ENCODE measurements at places on chromosomes 12 and 14. TPM values are rescaled to one million over a fixed set of nuclear protein-coding genes. Genes with fewer than 3 reads are reported as not detected.
A peak's percentile ranks its signal among the peaks of the same experiment; 100 is the strongest.

GRCh38 chr12:126663304-126664094 lies 1598.3 kb downstream of the AACS start:
- H3K4me3 ChIP-seq, result no peak overlapping the region
- peaks cover 5% of the 10 kb centered on the region for H3K36me3 ChIP-seq
- H3K27ac ChIP-seq, result no peak overlapping the region
- peak; percentile 2 for DNase-seq
- peaks cover 17% of the 10 kb centered on the region for H3K27me3 ChIP-seq

GRCh38 chr14:76465664-76466063 lies 89.7 kb downstream of the ESRRB start:
- H3K4me1 ChIP-seq, result peaks cover 8% of the 10 kb centered on the region
- no peaks in the 10 kb centered on the region for H3K36me3 ChIP-seq

- H3K27ac ChIP-seq, result no peak overlapping the region
- H3K36me3 ChIP-seq, result no peaks in the 10 kb centered on the region
- DNase-seq, result no peak
Observed at GRCh38 chr12:32454075-32454474, 54.7 kb downstream of the FGD4 start.

GRCh38 chr12:93245543-93245942 lies 132.2 kb upstream of the NUDT4 start:
- no peak overlapping the region for H3K27ac ChIP-seq
- H3K36me3 ChIP-seq, result no peaks in the 10 kb centered on the region
- no peak overlapping the region for H3K4me3 ChIP-seq
- H3K27me3 ChIP-seq, result no peaks in the 10 kb centered on the region
- no peak for DNase-seq

GRCh38 chr12:31245822-31246469 lies 80.0 kb downstream of the SINHCAF start:
- H3K4me1 ChIP-seq, result no peaks in the 10 kb centered on the region
- no peak overlapping the region for H3K27ac ChIP-seq
- no peak for DNase-seq
- H3K4me3 ChIP-seq, result no peak overlapping the region
- no peaks in the 10 kb centered on the region for H3K36me3 ChIP-seq

- no peak for DNase-seq
- H3K27ac ChIP-seq, result no peak overlapping the region
- peaks cover 21% of the 10 kb centered on the region for H3K4me1 ChIP-seq
- no peaks in the 10 kb centered on the region for H3K36me3 ChIP-seq
- H3K4me3 ChIP-seq, result peak overlapping the region; percentile 47
Observed at GRCh38 chr12:57734591-57734990, 4.0 kb downstream of the AGAP2 start.

- no peak overlapping the region for H3K4me3 ChIP-seq
- H3K27ac ChIP-seq, result no peak overlapping the region
- DNase-seq, result no peak
- H3K27me3 ChIP-seq, result no peaks in the 10 kb centered on the region
- H3K36me3 ChIP-seq, result no peaks in the 10 kb centered on the region
- H3K4me1 ChIP-seq, result peaks cover 4% of the 10 kb centered on the region
Observed at GRCh38 chr14:85280074-85280473, 249.9 kb upstream of the FLRT2 start.

DNA sequence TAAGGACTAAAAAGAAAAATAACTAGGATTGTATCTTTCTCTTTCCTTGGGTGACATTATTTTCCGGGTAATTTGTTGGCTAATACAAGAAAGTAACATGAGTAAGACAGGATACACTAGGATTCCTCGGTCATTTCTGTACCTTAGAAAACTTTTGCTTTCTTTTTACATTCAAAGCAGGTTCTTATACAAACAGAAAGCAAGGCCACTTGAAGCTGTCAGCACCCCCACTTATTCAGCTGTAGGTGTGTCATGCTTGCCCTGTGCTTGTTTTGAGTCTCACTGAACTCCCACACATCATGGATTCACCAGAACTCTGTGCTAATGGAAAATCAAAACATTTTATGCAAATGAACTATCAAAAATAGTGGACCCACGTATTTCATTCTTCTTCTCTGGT lies 266.8 kb upstream of the CLEC14A start:
- H3K36me3 ChIP-seq, result no peaks in the 10 kb centered on the region
- H3K27ac ChIP-seq, result no peak overlapping the region
- no peak overlapping the region for H3K4me3 ChIP-seq

GRCh38 chr14:103820382-103820781 lies 27.0 kb downstream of the PPP1R13B start:
- no peaks in the 10 kb centered on the region for H3K36me3 ChIP-seq
- no peaks in the 10 kb centered on the region for H3K27me3 ChIP-seq
- peaks cover 14% of the 10 kb centered on the region for H3K4me1 ChIP-seq
- H3K27ac ChIP-seq, result no peak overlapping the region
- H3K4me3 ChIP-seq, result no peak overlapping the region

GRCh38 chr14:96776791-96777190 lies 20.4 kb upstream of the VRK1 start:
- no peak for DNase-seq
- H3K27ac ChIP-seq, result no peak overlapping the region
- H3K4me3 ChIP-seq, result no peak overlapping the region
- peaks cover 4% of the 10 kb centered on the region for H3K4me1 ChIP-seq

DNA sequence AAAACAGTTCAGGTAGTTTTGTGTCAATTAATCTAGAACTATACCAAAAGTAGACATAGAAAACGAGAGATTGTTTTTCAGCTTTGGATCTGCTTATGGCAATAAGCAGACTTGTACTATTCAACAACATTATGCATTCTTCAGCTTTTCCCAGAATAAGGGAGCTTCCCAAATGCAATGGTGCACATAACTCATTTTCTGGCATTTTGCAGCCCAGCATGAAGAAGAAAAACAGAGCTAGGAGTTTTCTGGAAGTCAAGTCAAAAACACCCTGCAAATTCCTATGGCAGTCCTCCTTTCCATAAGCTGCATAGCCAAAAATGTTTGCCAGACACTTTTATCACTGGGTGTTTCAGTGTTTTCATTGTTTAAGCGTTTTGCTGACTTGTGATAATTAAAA lies 314.7 kb downstream of the NAV3 start:
- no peak for DNase-seq
- H3K27ac ChIP-seq, result no peak overlapping the region
- H3K4me3 ChIP-seq, result no peak overlapping the region
- H3K27me3 ChIP-seq, result no peaks in the 10 kb centered on the region
- no peaks in the 10 kb centered on the region for H3K36me3 ChIP-seq
- H3K4me1 ChIP-seq, result no peaks in the 10 kb centered on the region

DNA sequence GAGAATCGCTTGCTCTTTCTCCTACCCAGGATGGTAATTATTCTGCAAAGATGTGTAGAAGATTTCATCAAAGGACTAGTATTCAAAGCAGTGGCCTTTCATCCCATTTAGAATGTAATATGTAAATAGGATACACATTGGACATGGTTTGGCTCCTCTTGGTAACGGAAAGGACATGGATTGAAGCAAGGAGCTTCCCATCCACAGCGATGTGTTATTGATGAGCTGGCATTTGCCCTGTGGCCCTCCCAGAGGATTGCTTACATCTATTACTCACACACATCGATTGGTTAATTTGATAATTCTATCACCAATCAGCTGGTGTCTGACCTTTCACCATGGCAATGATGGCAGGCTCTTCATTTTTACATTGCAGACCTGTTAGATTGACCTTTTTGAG lies 458.4 kb downstream of the EGLN3 start:
- peaks cover 12% of the 10 kb centered on the region for H3K36me3 ChIP-seq
- no peak overlapping the region for H3K27ac ChIP-seq
- no peaks in the 10 kb centered on the region for H3K27me3 ChIP-seq

LARP4 gene
- total RNA-seq, result 64.6 TPM

NUAK1 gene
- 35.6 TPM for total RNA-seq

IQSEC3 gene
- 1.1 TPM for total RNA-seq

SSPN gene
- 4.1 TPM for total RNA-seq

DIP2B gene
- 39.4 TPM for total RNA-seq

NEUROD4 gene
- total RNA-seq, result 7.3 TPM

DLGAP5 gene
- total RNA-seq, result 91.9 TPM

CLMN gene
- total RNA-seq, result 8.9 TPM

POTEM gene
- not detected for total RNA-seq

Measured in neural crest cell (in vitro differentiated cells).